NCI-H446 treated with DMSO at 0.1 percent for 48 hours (cell line): ENCODE measurements at places on chromosomes 5 and 9.

- no peak for DNase-seq
These were observed 20.5 kb upstream of the GLRX start for GRCh38 chr5:95842854-95843544.

- no peak for DNase-seq
These were observed 12.4 kb downstream of the IPPK start for GRCh38 chr9:92657296-92658094.

GRCh38 chr9:95506428-95506677, 10.4 kb downstream of the PTCH1 start:
- no peak for DNase-seq

DNA sequence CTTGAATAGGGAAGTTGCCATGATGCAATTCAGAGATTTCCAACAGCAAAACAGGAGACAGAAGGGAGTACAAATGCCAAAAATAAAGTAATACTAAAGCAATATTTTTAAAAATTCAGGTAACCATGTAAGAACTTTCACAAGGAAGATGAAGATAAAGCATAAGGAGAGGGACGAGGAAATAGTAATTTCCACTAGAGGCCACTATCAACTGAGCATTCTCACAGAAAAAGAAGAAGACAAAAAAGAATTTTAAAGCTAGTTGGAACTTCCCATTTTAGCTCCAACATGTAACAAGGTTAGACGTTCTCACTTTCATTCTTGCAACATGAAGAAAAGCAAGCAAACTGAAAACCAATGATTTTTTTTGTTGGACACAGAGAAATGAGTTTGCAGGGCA, 779.9 kb upstream of the CDH6 start:
- no peak for DNase-seq

- DNase-seq = no peak
These were observed 122.0 kb downstream of the DRD1 start for GRCh38 chr5:175321927-175322532.

GRCh38 chr5:117302473-117302872, 727.9 kb upstream of the SEMA6A start:
- DNase-seq = no peak

- no peak for DNase-seq
These were observed 27.0 kb downstream of the SUB1 start for GRCh38 chr5:32612134-32612888.

GRCh38 chr5:126004636-126005035, 418.6 kb upstream of the GRAMD2B start:
- peak; percentile 95 for DNase-seq

GRCh38 chr9:128412120-128412790, 8.4 kb upstream of the CERCAM start:
- no peak for DNase-seq

DNA sequence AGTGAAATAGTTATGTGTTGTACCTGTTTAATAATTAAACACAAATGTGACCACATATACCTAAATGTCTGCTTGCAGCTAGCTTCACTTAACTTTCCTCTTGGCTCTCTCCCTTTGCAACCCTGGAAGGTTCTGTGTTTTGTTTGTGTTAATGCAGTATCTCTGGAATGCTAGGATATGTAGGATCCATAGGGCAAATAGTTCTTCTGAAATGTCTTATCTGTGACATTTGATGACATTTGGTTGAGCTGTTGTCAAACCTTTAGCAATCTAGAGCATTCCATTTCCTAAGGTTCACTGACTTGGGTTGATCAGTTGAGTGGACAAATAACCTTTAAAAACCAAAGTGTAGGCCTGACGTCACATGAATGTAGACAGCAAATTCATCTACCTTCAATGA, 21.8 kb downstream of the CTNNA1 start:
- no peak for DNase-seq

- no peak for DNase-seq
These were observed 216.8 kb downstream of the PBX3 start for GRCh38 chr9:125963932-125964331.

- peak; percentile 93 for DNase-seq
These were observed 92.5 kb downstream of the SIL1 start for GRCh38 chr5:139105621-139106071.

DNA sequence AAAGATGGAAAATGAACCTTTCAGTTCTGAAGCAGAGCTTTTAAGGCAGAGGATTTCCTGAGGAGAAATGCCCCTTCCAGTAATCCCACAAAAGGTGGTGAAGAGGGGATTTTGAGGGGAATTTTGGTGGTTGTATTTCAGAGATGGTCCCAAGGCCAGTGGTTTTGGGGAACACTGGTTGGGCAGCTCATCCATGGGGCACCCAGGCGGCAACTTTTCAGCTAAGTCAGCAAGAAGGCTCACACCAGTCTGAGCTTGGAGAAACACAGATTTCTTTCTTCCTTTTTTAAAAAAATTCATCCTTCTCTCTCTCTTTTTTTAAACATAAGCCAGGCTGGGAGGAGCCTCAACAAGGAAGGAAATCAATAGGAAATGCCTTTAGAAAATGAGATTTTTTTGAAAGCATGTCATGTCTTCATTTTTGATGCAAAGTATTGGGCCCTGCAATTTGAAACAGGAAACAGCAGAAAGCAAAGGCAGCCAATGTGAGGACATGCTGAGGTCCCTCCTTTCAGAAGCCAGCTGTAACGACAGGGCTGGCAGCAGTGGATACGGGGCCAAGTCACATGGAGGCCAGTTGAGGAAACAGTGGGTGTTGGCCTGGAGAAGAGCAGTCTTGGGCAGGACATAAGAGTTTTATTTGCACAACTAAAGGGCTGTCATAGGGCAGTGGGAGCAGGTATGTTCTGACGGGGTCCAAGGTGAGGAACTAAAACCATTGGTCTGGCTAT, 155.3 kb upstream of the KLF4 start:
- DNase-seq = no peak
